ENCODE measurements at places on chromosomes 2 and 18.

GRCh38 chr18:48290162-48290926, 118.8 kb downstream of the ZBTB7C start:
- DNase-seq: no peak

DNA sequence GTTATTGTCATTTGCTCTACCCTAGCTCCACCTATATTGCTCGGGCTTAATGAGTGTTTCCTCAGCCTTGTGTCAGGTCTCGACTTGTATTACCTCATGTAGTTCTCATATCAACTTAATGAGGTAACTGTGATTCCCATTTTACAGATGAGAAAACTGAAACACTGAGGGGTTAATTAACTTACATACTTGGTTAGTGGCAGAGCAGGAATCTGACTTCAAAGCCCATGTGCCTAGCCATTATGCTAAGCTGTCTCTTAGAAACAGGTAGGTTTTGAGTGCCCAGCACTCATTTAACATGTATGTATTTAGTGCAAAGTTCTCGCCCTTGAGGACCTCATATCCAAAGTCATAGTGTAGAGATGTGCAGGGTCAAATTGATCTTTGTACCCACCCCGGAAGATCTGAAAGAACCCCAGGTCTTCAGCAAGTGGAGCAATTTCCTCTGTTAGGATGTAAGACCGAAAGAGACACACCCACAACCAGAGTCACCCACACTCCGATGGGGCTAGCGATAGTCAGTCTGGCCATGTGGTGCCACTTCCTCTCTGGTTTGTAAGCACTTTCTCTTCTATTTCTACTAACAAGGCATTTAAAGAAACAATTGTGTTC, 121.0 kb upstream of the SLC39A10 start:
- peak; percentile 87 for DNase-seq

- no peak for DNase-seq
These were observed 257.2 kb downstream of the CYRIA start for GRCh38 chr2:16408331-16409005.

DNA sequence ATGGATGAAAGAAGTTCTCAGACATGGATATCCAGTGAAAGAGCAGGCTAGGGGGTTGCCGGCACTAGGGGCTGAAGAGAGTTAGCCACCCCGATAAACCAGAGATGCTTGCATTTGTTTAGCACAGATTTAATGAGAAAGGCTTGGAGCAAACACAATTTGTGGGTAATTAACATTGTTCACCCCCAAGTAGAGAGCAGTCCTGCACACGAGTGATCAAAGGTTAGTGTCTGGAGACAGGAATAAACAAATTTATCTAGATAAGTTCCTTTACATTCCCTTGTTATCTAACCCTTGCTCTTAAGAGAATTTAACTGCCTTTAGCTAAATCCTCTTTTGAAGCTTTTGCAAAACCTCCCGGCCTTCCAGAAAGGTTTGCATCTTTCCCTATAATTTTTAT, 23.9 kb downstream of the HTR2B start:
- DNase-seq: no peak

DNA sequence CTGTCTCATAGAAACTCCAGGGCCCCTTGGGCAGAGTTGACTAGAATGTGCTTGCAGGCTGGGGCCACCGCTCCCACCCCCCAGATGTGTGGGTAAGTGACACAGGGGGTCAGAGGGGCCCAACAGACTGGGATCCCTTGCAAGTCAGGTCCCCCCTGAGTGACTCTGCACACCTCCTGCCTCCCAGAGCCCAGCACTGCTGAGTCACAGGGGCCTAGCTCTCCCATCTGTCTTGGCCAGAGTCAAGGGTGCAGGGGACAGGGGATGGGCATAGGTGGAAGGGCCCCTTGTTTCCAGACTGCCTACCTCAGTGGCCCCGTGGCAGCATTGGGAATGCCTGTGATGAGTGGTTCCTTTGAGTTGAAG, 11.4 kb downstream of the SH2D6 start:
- no peak for DNase-seq

DNA sequence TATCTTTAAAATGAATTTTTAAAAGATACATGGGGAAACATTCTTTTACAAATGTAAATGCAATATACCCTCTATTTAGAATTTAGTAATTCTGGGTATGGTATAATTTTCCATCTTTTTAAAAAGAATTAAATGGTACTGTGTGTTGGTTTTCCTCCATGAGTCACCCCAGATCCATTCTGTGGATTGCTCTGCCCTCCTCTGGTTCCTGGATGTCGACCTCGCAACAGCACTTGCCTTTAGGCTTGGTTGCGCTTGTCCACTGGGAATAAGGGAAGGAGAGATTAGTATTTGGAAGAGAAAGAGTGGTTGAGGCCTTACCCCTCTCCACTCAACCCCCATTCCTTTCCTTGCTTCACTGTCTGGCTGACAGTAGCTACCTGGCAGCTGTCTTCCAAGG, 90.4 kb downstream of the FTCDNL1 start:
- DNase-seq: no peak

DNA sequence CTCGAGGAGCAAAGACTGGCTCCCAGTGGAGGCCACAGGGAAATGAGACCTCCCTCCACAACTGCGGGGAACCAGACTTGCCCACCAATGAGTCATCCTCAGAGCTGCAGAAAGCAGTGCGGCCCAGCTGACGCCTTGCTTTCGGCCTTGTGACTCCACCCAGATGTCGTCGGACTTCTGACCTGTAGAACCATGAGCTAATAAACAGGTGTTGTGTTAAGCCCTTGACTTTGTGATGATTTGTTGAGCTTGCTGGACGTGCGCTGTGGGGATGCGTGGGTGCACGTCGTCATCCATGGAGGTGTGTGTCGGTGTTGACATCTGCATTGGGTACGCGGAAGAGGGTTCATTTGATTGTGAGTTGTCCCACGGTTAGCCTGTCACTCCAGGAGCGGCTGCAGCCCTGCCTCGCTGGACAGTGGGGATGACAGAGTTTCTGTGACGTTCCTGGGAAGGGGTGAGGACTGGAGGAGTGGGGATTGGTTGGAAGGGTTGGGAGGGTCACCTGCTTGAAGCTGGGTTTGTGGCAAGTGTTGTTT, 154.1 kb downstream of the SH3BP4 start:
- no peak for DNase-seq
